RCC 7860 (cell line): ENCODE measurements at places on chromosomes 4 and X.
A peak's percentile ranks its signal among the peaks of the same experiment; 100 is the strongest.

- DNase-seq = no peak
Observed at GRCh38 chrX:11509786-11510185, 155.9 kb downstream of the ARHGAP6 start.

- no peak for DNase-seq
Observed at GRCh38 chrX:66126662-66127061, 37.4 kb upstream of the HEPH start.

- DNase-seq = no peak
Observed at GRCh38 chr4:137638934-137639333, 106.6 kb upstream of the PCDH18 start.

DNA sequence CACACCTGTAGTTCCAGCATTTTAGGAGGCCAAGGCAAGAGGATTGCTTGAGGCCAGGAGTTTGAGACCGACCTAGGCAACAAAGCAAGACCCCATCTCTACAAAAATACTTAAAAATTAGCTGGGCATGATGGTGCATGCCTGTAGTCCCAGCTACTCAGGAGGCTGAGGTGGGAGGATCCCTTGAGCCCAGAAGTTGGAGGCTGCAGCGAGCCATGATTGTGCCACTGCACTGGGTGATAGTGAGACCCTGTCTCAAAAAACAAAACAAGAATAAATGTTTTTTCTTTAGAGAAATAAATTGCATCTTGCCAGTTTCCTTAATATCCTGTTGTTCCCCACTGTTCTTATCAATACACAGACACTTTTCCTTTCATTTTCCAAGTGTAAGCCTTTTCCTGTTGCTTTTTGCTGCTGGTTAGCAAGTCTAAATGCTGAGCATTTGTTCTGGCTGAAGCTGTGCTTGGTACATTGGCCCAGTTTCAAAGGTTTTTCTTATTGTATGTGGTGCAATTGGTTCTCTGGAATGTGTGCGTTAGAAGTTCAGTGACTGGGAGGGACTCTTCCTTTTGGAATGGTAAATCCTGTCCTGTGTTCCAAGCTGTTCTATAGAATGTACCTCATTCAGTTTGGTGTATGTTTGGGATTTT, 98.2 kb downstream of the AFF1 start:
- no peak for DNase-seq

DNA sequence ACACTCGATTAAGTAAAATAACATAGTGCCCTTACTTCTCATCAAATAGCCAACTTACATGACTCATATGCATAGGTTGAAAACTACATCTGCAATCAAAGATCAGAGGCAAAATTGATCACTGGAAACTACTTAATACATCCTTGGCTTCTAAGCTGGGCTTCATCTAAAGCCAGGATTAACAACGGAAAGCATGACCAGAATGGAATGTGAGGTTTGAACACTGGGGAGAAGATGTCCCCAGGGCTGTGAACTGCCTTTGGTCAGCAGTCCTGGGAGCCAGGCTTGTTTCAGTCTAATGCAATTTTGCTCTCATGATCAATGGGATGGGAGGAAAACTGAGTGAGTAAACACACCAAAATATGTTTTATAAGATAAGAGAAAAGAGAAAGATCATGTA, 192.5 kb upstream of the TTC29 start:
- no peak for DNase-seq

GRCh38 chr4:132264176-132264575, 884.9 kb upstream of the PCDH10 start:
- no peak for DNase-seq

GRCh38 chr4:5470318-5471198, 237.8 kb downstream of the EVC2 start:
- no peak for DNase-seq

- DNase-seq = no peak
Observed at GRCh38 chr4:184096561-184097240, 121.0 kb downstream of the ENPP6 start.

GRCh38 chrX:72712094-72712755, 1.9 kb downstream of the PHKA1 start:
- DNase-seq = no peak

DNA sequence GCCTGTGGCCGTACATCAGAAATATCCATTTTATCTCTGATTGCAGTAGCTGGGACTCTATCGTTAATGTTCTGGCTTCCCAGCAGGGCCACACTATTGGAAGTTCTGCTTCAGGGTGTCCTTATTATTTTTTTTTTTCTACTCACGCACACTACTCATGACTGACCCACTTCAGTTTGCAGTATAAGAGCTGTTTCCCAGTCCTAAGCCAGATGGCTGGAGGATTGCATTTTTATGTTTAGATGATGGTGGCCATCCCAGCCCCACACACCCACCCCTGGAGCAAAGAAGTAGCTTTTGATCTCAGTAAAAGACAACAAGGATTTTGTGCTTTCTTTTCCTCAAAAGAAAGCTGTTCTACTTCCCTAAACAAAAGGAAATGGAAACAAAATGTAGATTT, 557.0 kb upstream of the GALNTL6 start:
- no peak for DNase-seq

DNA sequence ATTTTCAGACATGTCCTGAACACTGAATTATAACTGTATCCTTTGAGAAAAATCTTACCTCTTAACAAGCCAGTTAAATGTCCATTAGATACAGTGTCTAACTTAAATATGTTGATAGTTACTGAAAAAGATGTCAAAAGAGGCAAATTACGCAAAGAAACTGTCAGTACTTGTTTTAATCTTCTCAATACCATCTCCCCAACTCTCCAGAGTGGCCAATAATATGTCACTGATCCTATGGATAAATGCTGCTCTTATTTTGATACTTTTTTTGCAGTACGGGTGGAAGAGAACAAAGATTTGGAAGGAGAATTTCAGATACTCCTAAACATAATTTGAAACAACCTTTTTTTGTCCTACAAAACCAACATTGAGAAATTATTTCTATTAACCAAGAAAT, 192.7 kb downstream of the CBR4 start:
- no peak for DNase-seq

GRCh38 chr4:99402765-99403164, 32.4 kb downstream of the ADH7 start:
- DNase-seq = no peak

GRCh38 chr4:103029300-103029699, 9.8 kb upstream of the SLC9B1 start:
- DNase-seq = no peak

GRCh38 chr4:115770046-115770543, 656.7 kb upstream of the NDST4 start:
- DNase-seq = no peak

DNA sequence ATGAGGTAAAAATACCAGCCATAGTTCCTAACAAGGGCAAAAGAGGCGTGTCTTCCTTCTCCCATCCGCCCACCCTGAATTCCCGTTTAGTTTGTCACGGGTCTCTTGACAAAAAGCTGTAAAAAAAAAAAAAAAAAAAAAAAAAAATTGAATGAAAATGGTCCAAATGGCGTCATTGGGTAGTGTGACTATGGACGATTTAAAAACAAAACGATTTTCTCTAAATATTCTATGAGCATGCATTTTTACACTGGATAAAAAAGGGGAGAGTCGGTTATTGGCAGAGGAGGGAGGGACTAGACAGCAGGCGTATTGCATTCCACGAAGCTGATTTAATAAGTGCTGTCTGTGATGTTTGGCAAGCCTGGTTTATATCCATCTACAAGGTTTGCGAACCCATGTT, at the start of gene FAM133A:
Gene FAM133A (plus strand): TSS at position 338 of the 403 bp plus-strand sequence. CDS start 35,214 bp downstream, outside the sequence.
- DNase-seq = no peak

DNA sequence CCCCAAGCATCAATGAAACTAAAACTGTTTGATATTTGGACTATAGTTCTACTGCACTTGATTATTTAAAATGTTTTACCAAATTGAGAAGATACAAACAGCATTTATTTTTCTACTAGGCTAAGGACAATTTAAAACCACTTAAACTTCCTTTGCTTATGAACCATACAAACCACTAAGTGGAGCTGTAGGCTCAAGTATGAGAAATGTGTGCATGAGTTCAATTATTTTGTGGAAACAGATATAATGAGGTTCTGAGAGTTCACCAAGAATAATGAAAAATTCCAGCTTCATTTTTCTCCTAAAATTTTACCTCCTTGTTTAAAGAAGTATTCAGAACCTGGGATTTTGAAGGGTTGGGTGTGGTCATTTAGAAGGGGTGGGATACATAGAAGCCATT, 63.1 kb downstream of the SERPINA7 start:
- DNase-seq = no peak

DNA sequence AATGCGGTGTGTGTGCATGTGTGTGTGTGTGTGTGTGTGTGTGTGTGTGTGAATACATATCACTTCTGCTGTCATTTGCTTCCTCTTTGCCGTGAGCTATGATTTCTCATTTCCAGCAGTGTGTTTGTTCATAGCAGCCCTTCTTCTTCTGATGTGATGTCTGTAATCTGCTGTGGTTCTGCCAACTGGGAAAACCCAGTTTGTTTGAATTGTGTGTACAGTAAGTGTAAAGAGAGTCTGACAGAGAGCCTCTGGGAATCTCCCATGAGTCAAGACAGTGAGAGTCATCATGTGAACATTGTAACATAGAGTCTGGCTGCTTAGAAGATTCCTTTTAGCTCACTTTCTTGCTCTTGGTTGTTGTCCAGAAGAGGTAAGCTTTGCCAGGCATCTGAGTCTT, 8.4 kb upstream of the NWD2 start:
- peak; percentile 5 for DNase-seq

- no peak for DNase-seq
Observed at GRCh38 chrX:18210470-18210869, 10.2 kb downstream of the BEND2 start.

DNA sequence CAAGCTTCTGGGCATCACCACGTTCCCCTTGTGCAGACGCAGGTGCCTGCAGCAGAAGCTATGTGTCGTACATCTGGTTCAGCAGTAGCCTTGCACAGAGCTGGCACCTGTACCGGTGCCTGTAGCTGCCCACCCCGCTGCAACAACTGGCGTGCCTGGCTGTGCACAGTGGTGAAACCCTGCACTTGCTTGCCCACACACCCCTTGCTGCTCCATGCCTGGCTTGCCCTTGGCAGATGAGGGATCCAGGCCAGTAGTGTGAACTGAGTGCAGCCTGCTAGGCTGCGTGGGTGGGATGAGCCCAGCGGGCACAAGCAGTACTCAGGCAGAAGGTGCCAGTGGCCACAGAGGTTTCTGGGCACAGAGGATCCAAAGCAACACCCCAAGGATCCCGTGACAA, 528.4 kb downstream of the PPARGC1A start:
- DNase-seq = no peak

DNA sequence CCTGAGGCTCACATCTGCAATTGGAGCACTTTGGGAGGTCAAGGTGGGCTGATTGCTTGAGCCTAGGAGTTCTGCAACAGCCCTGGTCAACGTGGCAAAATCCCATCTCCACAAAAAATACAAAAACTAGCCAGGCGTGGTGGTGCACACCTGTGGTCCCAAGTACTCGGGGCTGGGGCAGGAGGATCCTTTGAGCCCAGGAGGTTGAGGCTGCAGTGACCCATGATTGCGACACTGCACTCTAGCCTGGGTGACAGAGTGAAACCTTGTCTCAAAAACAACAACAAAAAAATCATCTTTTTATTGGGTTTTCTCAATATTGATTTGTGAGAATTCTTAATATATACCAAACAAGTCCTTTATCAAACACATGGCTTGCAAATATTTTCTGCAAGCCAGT, 64.9 kb downstream of the ANKRD17 start:
- DNase-seq = no peak

DNA sequence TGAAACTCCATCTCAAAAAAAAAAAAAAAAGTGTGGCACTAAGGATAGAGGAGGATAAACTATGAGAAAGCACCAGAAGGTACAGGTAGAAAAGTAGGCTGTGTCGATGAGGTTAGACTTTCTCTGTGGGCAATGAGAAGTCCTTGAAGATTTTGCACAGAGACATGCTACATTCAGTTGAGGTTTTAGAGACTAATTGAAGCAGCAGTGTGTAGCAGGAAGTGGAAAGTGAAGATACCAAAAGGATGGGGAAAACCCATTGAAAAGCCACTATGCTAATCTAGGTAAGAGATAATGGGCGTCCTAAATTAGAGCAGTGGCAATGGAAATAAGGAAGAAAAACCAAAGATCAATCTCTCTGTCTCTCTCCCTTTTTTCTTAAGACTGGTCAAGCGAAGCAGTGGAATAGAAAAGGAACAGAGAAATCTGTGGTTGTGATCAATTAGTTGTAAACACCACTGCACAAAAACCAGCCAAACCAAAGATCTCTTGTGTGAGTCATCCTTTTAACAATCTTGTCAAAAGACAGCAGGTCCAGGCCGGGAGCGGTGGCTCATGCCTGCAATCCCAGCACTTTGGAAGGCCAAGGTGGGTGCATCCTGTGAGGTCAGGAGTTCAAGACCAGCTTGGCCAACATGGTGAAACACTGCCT, 3.5 kb downstream of the SPINK2 start:
- no peak for DNase-seq

DNA sequence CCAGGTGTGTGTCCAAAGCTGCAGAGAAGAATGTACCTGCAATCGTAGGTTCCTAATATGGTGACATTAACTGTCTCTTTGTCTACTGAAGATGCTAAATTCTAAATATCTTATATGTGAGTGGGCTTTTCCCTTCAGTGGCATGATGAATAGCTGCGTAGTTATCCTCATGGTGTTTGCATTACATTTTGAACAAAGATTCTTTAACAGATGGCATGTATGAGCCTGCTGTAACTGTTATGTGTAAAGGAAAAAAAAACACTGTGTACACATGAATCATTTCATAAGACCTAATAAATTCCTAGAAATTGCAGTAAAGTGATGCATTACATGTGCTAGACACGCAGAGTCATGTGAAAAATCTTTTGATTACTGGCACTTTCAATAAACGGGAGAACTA, 288.0 kb downstream of the SH2D1A start:
- no peak for DNase-seq

GRCh38 chr4:183478926-183479325, 25.9 kb upstream of the ING2 start:
- DNase-seq = no peak

- DNase-seq = no peak
Observed at GRCh38 chrX:28659269-28659668, 72.0 kb downstream of the IL1RAPL1 start.

GRCh38 chr4:85741381-85741780, 266.4 kb downstream of the ARHGAP24 start:
- DNase-seq = no peak

DNA sequence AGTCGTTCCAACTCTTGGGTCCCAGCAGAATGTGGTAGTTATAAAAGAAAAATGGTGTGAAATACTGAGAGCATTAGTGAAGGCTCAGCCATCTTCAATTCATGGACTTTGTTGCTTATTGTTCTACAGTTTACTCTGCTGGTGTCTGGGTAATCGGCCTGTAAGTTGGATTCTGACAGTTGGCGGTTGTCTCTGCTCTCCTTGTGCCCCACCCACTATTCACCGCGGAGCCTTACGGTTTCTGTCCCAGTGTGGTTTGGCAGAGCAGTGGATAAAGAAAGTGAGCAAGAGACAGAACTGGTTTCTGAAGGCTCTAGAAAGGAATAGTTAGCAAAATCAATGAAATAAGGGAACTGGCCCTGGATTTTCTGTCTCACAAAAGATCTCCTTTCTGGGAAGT, 9.1 kb downstream of the LONRF3 start:
- DNase-seq = no peak

DNA sequence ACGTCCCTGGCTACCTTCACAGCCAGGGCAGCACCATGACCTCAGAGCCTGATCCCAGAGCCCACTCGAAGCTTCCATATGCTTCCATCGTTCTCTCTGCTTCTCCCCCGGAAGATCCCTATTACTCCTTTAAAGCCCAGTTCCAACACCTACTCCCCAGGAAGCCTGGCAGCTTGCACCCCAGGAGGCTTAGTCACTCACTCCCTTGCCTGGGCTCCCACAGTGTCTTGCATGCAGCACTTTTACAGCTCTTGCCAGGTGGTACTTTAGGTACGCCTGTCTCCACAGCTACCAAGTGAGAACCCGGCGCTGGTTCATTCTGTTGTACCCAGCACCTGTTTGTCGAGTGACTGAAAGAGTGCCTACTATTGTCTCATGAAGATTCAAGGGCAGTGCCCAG, 24.5 kb upstream of the MAMLD1 start:
- no peak for DNase-seq
